ENCODE measurements at places on chromosomes 13 and 19.

GRCh38 chr13:35888457-35888883, 242.7 kb downstream of the DCLK1 start:
- no peak for DNase-seq

DNA sequence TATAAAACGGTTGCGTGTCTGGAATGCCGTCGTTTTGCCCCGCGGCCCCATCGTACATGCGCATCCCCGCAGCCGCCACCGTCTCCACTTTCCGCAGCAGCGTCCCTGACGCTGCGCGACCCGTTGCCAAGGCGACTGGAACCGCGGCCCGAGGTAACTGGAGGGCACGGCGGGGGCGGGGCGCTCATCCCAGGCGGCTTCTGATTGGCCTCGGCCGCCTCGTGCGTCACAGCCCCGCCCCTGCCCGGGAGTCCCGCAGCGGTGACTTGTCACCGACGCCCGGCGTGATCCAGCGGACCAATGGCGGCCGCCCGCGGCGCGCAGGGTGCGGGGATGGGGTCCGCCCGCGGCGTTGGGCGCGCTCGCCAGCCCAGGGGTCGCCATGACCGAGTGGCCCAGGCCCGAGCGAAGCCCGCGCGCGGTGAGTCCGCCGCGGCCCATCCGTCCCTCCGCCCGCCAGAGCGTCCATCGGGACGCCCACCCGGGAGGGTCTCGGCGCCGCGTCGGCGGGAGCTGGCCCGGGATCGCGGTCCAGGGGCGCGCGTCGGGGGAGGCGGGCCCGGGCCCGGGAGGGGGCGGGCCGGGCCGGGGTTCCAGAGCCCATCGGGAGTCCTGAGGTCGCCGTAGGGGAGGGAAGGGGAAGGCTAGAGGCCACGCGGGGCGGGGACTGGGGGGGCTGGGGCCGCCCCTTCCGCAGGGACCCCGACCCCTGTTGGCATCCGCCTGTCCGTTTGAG, at the start of gene ZSCAN1:
ZSCAN1 (plus strand) TSS at position 285 of the 736 bp plus-strand sequence. CDS start 3,812 bp downstream, outside the sequence.
- DNase-seq, result peak; percentile 27

- peak; percentile 93 for DNase-seq
Observed at GRCh38 chr19:9586764-9587163, 2.5 kb upstream of the ZNF121 start.

- no peak for DNase-seq
Observed at GRCh38 chr19:38773469-38774177, at the start of gene LGALS7. TSS of gene LGALS7 (minus strand) at chr19:38773517. CDS start at chr19:38773492, 25 bp downstream.

DNA sequence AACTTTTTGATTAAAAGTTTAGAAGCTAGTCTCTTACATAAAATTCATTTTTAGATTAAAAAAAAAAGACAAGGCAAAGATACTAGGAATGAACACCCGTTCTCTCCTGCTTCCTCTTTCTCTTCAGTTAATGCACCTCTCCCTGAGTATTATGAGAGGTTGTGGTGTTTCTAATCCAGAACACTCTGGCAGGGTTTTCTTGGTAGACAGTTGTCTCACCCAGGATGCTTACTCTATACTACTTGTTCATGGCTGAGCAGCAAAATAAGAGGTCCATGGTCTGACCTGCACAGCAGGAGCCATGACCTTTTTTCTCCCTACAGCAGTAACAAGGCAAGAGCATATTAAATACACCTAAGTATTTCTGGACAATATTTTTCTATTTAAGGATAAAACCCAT, 62.0 kb downstream of the MICU2 start:
- no peak for DNase-seq

DNA sequence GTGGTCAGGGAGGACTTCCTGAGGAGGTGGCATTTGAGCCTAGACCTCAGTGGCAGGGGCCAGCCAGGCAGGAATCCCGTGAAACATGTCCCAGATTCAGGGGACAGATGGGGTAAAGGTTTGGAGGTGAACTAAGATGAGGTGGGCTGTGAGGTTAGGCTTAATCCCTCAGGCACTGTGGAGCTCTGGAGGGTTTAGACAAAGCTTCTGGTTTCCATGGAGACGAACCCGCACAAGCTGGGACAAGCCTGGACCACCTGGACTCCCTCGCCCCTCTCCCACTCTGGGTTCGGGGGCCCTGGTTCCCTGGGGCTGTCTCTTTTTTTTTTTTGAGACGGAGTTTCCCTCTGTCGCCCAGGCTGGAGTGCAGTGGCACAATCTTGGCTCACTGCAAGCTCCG, 15.7 kb downstream of the TJP3 start:
- no peak for DNase-seq

- DNase-seq, result no peak
Observed at GRCh38 chr13:53028637-53029203, at the start of gene OLFM4. TSS of gene OLFM4 (plus strand) at chr13:53028813. CDS start at chr13:53028837, 24 bp downstream.
